ENCODE measurements at places on chromosomes 6 and 20.
A peak's percentile ranks its signal among the peaks of the same experiment; 100 is the strongest.

- no peak for DNase-seq
Observed at GRCh38 chr20:19460386-19460785, 247.9 kb downstream of the SLC24A3 start.

GRCh38 chr6:135064586-135064985 lies 10.0 kb upstream of the HBS1L start:
- no peak for DNase-seq

DNA sequence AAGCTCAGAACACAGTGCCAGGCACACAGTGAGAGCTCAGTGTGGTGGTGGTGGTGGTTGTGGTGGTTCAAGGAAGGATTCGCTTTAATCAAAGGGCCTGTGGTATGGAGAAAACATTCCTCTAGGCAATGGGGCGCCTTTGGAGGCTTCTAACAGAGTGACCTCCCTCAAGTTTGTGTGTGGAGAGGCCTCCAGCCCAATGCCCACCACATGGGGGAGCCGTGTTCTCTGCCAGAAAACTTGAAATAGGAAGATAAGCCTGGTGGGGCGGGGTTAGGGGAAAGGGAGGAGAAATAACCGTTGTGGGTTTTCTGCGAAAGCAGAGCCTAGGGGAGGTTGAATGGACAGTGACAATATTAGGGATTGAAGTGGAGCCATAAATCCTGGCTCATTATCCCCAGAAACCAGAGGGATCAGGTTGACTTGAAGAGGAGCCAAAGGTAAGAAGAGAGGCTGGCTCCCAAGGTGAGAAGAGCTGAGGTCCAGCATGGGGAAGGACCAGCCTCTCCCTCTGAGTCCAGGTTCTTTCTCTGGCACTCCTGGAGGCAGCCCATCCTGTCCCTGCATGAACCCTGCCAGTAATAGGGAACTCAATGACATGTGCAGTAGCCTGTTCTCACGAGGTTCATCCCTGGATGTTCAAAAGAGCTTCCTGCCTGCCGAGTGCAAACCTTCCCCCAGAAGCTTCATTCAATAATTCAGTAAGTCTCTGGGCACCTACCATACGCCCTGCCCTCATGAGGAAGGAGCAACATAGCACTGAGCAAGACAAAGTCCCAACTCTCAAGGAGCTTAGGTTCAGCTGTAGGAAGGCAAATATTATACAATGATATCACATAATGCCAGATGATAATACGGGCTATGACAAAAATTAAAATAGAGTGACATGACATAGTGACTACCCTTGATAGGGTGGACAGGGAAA lies 51.4 kb downstream of the TGM2 start:
- peak; percentile 35 for DNase-seq

DNA sequence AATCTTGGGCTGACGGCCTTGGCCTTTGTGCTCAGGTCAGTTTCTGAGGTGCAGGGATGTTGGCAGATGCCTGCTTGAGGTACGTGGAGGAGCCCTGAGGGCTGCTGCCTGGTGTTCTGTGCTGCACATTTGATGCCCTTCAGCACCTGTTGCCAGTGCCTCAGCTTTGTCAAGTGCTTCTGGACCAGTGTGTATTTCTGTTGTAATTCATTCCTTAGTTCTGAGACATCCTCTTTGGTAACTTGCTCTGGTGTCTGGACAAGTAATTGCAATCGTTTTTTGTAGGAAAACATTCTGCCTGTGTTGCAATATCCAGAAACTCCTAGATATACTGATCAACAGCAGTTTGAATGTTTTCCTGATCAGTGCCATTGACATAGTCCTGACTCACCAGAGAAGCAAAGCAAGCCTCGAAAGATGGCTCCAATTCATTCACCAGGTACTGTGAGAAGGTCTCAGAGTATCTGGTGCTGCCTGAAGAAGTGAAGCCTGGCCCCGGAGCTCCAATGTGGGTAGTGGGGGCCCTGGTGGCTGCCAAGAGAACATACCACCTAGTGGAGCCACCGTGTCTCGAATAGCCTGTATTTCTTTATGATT lies 26.7 kb downstream of the ZNF337 start:
- peak; percentile 13 for DNase-seq

DNA sequence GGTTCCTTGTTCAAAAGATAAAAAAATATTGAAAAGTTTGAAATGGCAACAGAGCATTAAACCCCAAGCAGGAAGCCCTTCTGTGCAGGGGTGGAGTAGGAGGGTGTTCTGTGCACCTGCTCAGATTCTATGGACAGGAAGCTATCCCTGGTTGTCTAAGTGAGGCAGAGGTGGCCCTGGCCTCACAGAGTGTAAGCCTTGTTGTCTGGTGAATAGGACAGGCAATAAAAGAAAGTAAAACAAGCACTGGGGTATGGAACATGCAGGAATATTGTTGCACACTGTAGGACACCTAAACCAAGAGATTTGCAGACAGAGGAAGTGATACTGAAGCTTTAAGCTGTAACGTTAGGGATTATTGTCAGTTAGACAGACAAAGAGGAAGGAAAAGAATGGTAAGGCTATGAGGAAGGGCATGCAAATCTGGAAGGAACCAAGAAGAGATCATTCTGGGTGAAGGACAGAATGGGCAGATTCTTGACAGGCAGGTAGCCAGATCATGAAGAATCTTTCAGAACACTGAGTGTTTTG lies 66.8 kb downstream of the TBC1D7 start:
- no peak for DNase-seq

GRCh38 chr6:43013097-43013842 lies 476 bp downstream of the MEA1 start:
- DNase-seq = no peak

DNA sequence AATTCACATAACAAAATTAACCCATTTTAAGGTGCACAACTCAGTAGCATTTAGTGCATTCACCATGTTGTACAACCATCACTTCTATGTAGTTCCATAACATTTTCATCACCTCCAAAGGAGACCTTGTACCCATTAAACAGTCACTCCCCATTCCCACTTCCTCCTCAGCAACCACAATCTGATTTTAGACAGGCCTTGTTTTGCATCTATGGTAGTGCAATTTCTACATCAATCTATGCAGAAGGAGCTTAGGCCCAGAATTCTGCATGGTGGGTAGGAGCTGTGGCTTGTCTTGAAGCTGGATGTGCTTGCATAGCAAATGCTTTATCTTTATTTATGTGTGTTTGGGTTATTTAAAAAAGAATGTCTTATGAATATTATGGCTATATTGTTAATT lies 13.5 kb upstream of the HLA-DQA1 start:
- no peak for DNase-seq

DNA sequence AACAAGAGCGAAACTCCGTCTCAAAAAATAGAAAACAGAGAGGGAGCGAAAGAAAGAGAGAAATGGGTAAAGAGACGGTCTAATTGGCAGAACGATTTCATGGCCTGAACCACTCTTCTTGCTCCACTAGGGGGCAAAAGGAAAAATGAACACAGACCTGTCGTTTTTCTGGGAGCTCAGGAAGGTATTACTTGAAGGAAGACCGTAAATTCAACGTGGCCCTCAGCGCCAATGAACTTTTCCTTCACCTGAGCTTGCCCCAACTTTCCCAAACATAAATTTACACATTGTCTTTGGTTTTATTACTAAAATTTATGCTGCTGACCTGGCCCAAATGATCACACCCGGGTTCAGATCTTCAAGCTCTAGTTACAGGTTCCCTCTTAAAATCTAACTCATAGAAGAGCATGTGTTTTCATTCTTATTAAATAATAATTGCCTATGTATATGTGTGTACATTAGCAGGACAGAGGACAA lies 67.3 kb downstream of the ATP9A start:
- no peak for DNase-seq

DNA sequence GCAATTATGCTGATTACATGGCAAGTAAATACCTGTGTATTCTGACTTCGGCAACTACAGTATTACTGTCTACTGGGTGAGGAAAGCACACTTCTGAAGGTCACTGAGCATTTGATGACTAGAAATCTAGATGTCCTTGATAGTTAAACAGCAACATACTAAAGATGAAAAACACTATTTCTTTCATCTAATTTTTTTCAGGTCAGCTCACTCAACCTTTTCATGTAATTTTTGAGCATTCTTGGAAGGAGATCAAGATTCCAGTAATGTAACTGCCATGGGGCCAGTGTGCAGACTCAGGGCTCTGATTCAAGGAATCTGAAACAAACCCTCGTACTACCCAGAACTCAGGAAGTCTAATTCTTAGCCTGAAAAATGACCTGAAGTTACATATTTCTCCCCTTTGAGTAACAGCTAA lies 222.6 kb upstream of the TAB2 start:
- DNase-seq = no peak

- no peak for DNase-seq
Observed at GRCh38 chr20:1823450-1823844, 71.8 kb upstream of the SIRPA start.

GRCh38 chr20:33280000-33280680 lies 2.9 kb upstream of the BPIFB1 start:
- no peak for DNase-seq

DNA sequence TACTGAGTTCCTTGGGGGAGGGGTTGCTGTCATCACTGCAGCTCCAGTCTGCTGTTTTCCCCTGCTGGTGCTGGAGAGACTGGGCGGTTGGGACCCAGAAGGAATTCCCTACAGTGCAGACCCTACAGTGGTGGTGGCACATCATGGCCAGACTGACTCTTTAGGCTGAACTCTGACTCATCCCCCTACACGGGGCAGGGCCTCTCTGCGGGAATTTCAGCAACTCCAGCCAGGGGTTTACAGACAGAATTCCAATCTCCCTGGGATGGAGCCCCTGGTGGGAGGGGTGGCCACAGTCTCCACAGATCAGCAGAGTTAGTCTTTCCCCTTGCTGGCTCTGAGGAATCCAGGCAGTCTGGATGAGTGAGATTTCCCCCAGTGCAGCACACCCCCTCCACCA lies 46.9 kb upstream of the MAPK13 start:
- DNase-seq = no peak

DNA sequence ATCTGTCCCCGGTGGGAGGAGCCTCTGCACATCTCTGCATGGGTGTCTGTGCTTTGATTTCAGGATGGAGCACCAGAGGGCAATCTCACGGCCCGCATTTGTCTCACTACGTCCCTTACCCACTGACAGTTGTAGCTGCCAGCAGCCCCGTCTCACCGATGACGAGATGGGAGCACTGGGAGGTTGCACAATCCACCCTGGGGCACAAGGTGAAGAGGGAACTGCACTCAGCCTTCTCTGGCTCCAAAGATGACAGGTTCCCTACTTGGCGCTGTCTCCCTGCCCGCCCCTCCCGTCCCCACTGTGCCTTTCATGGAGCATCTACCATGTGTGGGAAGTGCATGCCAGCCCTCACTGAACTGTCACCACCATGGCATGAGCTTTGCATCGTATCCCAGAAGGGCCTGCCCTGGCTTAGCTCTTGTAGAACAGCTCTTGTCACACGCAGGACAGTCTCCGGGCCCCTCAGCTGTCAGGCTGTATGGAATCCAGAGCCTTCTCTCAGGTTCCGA lies 99.9 kb upstream of the PMEPA1 start:
- DNase-seq = no peak

GRCh38 chr20:51797357-51798025 lies 4.8 kb downstream of the SALL4 start:
- no peak for DNase-seq

DNA sequence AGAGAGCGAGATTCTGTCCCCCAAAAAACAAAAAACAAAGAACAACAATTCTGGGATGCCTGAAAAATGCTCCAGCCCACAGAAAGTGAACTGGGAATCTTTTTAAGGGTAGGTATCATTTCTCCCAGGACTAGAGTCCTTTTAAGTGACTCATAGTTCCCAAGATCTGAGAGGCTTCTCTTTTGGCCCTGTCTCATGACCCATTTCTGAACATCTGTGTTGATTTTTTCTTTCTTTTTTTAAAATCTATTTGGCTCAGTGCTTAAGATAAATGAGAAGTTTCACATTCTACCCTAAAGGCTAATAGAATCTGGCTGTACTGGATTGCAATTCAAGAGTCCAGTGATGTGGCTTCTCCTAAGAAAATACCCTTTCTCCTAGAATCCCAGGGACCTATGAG lies 217.6 kb upstream of the FOXQ1 start:
- no peak for DNase-seq

GRCh38 chr6:4957521-4958231 lies 46.2 kb downstream of the RPP40 start:
- DNase-seq = peak; percentile 27

GRCh38 chr6:2855061-2855519 lies 13.4 kb upstream of the SERPINB1 start:
- DNase-seq = no peak

DNA sequence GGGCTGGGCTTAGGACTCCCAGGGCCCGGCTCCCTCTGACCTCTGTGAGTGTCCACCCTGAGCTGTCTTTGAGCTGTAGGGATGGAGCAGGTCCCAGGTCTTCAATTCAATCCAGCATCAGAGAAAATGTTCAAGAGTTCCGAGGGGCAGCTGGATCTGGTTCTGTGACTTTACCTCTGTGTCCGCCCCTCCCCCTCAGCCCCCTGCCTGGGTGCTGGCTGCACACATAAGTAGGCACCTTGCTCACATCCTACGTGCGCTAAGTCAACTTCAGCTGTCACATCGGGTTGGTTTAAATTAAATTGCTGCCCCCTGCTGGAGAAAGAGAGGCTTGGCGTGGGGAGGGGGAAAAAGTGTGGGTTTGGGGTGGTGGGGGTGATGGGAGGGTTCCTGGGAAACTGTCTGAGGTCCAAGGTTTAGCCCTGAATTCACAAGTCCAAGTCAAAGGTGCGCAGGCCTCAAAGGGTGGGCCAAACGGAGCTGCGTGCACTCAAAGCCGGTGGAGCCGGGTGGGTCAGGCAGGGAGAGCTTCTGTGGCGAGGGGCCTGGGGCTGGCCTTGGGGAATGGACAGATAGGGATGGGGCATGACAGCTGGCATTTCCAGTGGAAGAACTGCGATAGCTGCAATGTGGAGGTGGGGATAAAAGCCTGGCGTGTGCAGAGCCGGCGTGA lies 3.0 kb downstream of the WFDC5 start:
- no peak for DNase-seq

DNA sequence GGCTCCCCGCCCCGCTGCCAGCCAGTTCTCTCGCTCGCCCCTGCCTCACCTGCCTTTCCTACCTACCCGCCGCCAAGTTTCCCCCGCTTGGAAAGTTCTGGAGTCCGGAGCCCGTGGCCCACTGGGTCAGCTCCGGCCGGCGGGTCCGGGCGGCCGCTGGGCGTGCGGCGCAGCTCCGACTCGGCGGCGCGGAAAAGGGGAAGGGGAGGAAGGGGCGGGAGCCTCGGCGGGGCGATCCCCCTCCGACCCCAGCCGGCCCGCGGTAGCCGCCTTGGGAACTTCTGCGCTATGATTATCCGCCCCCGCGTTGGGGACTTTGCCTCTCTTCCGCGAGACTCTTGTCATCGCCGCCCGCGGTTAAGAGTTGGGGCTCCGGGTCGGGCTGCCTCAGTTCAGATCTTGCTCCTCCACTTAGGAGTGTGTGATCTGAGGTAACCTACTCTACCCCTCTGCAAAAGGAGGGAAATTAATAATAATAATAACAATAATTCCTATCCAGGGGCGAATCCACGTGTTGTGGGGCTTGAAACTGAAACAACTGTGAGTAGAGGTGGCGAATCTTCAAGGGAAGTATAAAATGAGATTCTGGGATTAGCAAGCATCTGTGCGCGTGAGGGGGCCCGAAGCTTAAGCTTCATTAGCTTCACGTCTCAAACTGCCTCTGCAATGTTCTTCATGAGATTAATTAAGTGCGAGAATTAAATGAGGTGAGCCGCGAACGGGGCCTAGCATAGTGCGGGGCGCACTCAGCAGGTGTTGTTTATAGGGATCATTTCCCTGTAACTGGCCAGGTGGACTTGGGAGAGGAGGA lies 30.8 kb downstream of the SF3B5 start:
- DNase-seq = no peak

Data from iPS DF 6.9 (cell line).